ENCODE measurements at places on chromosomes 7 and 10. TPM values are rescaled to one million over a fixed set of nuclear protein-coding genes. Genes with fewer than 3 reads are reported as not detected.

DNA sequence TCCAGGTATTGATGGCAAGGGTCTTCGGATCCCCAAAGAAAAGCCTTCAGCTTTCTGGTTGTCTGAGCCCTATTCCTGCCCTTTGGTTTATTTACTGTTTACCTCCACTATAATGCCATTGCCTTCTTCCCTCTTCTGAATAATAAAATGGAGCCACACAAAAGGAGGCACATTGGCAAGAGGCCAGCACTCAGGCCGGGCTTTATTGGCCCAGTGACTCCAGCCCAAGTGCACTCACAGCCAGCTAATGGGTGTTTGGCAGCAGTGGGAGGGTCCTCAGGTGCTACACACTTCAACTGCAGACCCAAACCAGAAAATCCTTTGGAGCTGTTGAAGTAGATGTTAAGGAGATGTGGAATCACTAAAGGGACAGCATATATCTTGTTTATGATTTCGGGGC lies 336.0 kb downstream of the PLXNA4 start:
- H3K4me1 ChIP-seq = no peaks in the 10 kb centered on the region
- DNase-seq = no peak
- no peaks in the 10 kb centered on the region for H3K36me3 ChIP-seq
- H3K27ac ChIP-seq = no peak overlapping the region
- H3K4me3 ChIP-seq = no peak overlapping the region

DNA sequence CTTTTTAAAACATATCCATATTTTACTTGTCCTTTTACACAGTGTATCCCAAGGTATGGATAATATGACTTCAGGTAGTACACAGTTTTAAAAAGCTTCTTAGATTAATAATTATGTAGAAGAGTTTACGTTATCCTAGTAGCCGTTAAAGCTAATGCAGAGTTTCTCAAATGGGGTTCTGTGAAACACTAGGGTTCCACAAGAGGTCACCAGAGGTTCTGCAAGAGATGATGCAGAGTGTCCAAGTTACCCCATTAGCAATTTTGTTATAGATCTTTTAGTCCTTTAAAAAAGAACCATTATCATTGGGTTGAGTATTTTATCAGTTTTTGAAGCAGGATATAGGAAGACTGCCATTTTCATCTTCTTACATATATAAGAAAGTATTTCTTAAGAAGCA lies 298.9 kb upstream of the HPS1 start:
- DNase-seq = no peak
- H3K36me3 ChIP-seq = no peaks in the 10 kb centered on the region
- H3K4me3 ChIP-seq = no peak overlapping the region
- no peak overlapping the region for H3K27ac ChIP-seq
- H3K27me3 ChIP-seq = no peaks in the 10 kb centered on the region

Gene NXPH1
- total RNA-seq = not detected

Gene INPP5F
- total RNA-seq = 22.0 TPM

Gene CH25H
- 0.56 TPM for total RNA-seq

GRCh38 chr10:15796762-15797161 lies 63.5 kb downstream of the MINDY3 start:
- no peak overlapping the region for H3K27ac ChIP-seq
- no peaks in the 10 kb centered on the region for H3K27me3 ChIP-seq
- DNase-seq = no peak
- H3K4me1 ChIP-seq = no peaks in the 10 kb centered on the region
- H3K4me3 ChIP-seq = no peak overlapping the region
- H3K36me3 ChIP-seq = no peaks in the 10 kb centered on the region

Gene ADCY1
- total RNA-seq = 0.98 TPM

Gene TMEM176B
- 2.2 TPM for total RNA-seq

DNA sequence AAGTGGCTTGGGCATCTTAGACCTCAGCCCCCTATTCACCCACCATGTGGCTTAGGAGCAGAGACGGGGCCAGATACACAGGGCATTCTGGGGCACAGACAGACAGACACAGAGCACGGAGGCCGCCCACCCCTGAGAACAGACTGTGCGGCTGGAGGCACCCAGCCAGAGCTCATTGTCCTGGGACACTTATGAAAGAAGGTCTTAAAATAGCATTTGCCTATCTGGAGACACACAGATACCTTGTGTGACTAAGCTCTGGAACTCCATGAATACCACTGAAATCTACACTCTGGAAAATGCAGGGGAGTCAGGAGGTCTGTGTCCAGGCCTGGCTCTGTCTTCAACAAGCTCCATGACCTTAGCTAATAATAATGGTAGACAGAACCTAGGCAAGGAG lies 41.4 kb upstream of the ADO start:
- H3K27me3 ChIP-seq = no peaks in the 10 kb centered on the region
- DNase-seq = no peak
- H3K4me3 ChIP-seq = no peak overlapping the region
- no peaks in the 10 kb centered on the region for H3K4me1 ChIP-seq
- no peaks in the 10 kb centered on the region for H3K36me3 ChIP-seq

- peaks cover 13% of the 10 kb centered on the region for H3K36me3 ChIP-seq
- H3K27ac ChIP-seq = no peak overlapping the region
- no peak for DNase-seq
- no peaks in the 10 kb centered on the region for H3K27me3 ChIP-seq
- H3K4me3 ChIP-seq = no peak overlapping the region
- H3K4me1 ChIP-seq = peaks cover 30% of the 10 kb centered on the region
Observed at GRCh38 chr7:19112274-19113001, 5.0 kb downstream of the TWIST1 start.

- no peak for DNase-seq
- no peak overlapping the region for H3K4me3 ChIP-seq
- H3K27ac ChIP-seq = no peak overlapping the region
- H3K4me1 ChIP-seq = no peaks in the 10 kb centered on the region
Observed at GRCh38 chr7:36346260-36346831, 43.3 kb upstream of the ANLN start.

DNA sequence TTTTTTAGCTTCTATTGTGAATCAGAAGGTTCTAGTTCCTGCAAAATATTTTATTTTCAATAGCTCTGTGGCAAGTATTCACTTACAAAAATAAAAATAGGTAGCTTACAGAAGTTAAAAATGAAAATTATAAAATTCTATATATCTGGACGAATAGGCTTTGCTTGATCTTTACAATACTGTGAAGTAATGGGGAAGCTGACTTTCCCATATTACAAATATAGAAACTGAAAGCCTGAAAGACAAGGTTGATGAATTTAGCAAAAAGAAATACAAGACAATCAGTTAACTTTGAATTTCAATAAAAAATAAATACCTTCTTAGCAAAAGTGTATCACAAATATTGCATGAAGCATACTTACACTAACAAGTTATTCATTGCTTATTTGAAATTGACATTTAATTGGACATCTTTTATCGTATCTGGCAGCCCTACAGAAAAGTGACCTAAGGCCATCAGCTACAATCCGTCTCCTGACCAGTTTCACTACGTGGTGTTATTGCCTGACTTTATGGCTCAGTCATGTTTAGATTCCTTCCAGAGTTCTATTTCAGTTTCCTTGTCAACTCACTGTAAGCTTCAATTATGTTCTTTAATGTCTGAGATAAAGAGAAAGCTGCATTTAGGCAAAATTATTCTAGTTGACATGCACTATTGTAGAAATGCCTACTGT lies 310.5 kb upstream of the HGF start:
- H3K27me3 ChIP-seq = no peaks in the 10 kb centered on the region
- no peak for DNase-seq
- H3K36me3 ChIP-seq = no peaks in the 10 kb centered on the region

DNA sequence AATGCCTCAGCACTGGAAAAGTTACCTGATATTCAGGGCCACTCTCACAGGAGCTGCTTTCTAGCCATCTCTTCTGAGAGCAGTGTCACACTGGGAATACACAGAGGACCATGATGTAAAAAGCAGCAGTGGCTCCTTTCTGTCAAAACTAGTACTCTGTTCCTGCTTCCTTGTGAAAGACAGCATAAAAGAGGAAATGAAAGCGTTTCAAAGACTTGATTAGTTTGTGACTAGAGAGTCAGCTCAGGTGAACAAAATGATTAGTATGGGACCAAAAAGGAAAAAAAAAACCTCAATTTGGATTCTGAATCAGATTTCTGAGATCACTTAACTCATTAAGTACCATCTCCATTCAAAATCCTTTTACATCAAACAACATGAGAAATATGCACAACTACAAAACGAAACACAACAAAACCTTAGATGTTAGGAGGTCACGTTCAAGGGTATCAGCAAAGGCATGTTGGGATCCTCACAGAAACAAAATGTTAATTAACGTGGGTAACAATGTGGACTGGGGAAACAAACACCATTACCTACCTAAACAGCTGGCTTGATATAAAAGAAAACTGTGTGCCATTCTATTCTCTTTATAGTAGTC lies 103.7 kb downstream of the MACC1 start:
- no peaks in the 10 kb centered on the region for H3K36me3 ChIP-seq
- no peaks in the 10 kb centered on the region for H3K4me1 ChIP-seq
- no peak for DNase-seq
- H3K27me3 ChIP-seq = peaks cover 18% of the 10 kb centered on the region
